Neural progenitor cell (in vitro differentiated cells): ENCODE measurements at places on chromosomes 6 and 20.

GRCh38 chr6:137880746-137881521 lies 13.9 kb downstream of the TNFAIP3 start:
- no peak for DNase-seq

GRCh38 chr6:50353603-50354002 lies 303.9 kb upstream of the DEFB112 start:
- no peak for DNase-seq

DNA sequence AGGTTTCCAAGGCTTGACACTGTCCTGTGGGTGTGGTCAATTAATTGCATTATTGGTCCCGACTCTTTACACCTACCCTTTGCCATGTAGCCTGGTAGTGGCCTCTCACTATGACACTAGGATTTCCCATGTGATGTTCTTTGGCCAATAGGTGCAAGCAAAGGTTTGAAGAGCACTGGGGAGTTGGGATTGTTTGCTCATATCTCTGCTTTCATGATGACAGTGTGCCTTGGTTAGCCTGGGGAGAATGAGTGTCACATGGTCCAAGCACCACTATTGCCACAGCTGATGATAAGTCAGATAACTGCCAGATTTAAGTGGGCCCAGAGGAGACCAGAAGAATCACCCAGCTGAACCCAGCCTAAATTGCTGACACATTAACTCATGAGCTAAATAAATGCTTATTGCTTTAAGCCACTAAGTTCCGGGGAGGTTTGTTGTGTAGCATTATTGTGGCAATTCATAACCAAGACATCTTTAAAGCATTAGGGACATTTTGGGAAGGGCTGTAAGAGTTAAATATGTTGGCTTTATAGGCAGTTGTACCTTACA lies 17.2 kb upstream of the SCP2D1 start:
- DNase-seq, result no peak

DNA sequence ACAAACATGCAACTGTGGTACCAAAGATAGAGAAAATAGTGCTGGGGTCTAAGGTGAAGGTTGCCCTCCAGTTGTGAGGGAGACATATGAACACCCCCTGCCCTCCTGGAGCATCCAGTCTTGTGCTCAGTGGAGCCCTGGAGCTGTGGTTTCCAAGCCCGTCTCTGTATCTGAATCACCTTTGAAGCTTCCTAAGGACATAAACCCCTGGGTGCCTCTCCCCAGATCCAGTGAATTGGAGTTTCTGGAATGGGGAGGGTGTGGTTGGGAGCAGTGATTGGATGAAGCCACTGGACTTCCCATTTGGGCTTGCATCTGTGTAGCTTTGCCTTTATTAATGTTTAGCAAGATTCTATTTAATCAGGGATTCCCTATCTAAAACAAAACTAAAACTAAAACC lies 22.4 kb upstream of the E2F3 start:
- no peak for DNase-seq

DNA sequence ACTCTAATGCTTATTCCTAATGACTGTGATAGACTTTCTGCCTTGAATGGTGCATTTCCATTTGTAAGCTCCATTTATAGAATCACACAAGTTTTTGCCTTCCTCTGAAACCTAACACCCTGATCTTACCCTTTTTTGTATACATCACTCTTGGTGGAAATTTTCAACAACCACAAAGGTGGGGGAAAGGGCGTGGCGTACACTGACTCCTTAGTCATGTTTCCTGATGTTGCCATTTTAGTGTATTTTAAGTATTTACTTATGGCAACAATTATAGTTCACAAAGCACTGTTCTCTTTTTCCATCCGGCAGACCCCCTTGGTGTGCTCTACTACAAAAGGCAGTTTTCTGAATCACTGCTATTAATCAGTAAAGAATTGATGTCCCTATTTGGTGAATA lies 92.0 kb downstream of the ATXN1 start:
- no peak for DNase-seq

- no peak for DNase-seq
Observed at GRCh38 chr20:40110311-40110831, 578.7 kb downstream of the MAFB start.

- DNase-seq, result no peak
Observed at GRCh38 chr6:112591329-112591728, 244.2 kb downstream of the RFPL4B start.

- DNase-seq, result peak; percentile 16
Observed at GRCh38 chr20:19886661-19887288, 128.7 kb downstream of the RIN2 start.

DNA sequence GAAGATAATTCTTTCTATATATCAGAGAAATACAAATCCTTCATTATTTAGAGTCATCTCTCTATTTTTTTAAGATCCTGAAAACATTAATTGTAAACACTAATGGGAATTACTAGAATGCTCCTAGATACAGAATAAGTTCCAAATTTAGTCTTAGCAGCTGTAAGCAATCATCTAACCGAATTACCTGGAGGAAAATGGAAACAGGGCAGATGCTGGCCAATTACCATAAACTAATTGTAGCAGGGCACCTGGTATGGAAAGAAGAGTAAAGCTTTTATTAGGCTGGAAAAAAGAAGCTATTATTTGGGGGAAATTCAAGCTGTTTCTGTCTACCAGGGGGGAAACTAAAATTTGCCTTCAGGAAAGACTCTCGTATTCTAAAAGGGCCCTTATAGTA lies 257.5 kb downstream of the MMUT start:
- DNase-seq, result no peak

DNA sequence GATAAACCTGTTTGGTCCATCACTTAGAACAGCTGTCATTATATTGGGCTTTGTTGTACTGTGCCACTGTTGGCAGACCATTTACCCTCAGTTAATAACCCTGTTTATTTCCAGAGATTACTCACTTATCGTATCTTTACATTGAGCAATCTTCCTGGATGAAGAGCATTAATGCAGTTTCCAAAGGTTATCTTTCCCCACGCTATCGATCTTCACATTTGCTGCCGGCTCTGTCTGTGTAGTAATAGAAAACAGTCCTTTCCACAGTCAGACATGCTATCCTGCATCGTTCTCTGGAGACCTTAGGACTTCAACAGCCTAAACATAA lies 27.4 kb downstream of the GHRH start:
- DNase-seq, result no peak

- peak; percentile 15 for DNase-seq
Observed at GRCh38 chr6:43011207-43011606, 2.5 kb downstream of the MEA1 start.

- DNase-seq, result no peak
Observed at GRCh38 chr6:151704383-151704782, 103.1 kb upstream of the ESR1 start.

DNA sequence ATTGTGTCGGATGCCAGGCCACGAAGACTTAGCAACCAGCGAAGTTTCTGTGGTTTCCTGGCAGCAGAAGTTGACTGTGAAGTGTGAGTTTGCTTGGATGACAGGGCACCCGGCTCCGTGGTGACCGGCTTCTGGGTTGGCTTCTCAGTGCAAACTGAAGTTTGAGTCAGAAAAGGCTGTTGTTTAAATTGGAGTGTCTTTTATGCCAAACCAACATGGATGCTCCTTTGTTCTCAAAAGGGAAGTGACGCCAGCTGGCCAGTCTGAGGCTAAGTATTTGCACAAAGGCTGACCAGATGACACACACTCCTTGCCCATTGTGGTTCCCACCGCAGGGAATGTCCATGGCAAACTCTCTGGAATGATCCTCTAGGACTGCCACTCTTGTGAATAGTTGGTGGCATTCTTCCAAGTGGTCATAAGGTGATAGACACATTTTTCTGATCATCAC lies 164.8 kb upstream of the QKI start:
- no peak for DNase-seq

DNA sequence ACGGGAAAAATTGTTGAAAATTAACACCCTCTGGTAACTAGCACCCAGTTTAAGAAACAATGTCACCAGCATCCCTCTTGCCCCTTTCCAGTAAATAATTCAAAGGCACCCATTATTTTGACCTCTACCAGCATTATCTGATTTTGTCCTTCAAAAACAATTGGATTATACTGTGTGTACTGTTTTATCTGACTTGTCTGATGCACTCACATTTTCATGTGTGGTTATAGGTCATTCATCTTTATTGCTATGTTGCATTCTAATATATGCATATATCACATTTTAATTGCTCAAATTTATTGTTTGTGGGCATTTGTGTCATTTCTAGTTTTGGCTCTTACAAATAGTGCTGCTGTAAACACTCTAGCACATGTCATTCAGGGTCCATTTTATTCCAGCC lies 260.9 kb upstream of the PRDM1 start:
- no peak for DNase-seq

- no peak for DNase-seq
Observed at GRCh38 chr6:75818098-75818855, 69.2 kb downstream of the MYO6 start.

- DNase-seq, result no peak
Observed at GRCh38 chr6:102137859-102138258, 744.4 kb downstream of the GRIK2 start.
